ENCODE measurements at places on chromosomes 3 and 15.

- DNase-seq = no peak
Measured at GRCh38 chr3:31253782-31254181, 278.9 kb upstream of the STT3B start.

DNA sequence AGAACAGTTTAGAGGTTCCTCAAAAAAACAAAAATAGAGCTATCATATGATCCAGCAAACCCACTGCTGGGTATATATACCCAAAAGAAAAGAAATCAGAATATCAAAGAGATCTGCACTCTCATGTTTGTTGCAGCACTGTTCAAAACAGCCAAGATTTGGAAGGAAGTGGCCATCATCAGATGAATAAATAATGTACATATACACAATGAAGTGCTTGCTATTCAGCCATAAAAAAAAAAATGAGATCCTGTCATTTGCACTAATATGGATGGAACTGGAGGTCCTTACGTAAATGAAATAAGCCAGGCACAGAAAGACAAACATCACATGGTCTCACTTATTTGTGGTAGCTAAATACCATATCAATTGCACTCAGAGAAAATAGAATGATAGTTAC, 58.4 kb downstream of the SCAPER start:
- DNase-seq = no peak

DNA sequence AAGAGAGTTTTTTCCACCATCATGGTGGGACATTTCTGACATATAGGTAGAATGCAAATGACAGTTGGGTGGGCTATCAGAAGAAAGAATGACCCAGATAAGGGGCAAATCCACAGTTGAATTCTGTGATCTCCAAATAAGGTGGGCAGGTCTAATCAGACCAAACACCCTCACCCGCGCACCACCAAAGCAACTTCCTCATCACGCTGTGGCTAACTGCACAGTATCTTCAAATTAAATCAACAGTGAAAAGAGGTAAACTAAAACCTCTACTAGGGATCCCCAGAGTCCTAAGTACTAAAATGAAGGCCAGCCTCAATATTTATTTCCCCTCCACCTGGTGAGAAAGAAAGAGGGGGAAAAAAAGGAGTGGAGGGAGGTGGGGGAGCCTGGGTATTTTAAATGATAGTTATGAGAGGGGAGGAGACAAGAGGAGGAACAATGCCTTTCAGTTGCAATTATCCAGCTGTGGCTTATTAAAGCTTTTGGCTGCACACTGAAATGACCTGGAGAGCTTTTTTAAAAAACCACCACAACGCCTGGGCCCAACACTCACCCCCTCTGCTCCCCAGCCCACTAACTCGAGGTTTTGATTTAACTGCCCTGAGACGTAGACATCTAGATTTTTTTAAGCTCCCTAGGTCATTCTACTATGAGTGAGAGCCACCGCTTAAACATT, 61.0 kb downstream of the LRIG1 start:
- no peak for DNase-seq

GRCh38 chr3:194078045-194078821, 57.7 kb upstream of the HES1 start:
- DNase-seq = no peak

DNA sequence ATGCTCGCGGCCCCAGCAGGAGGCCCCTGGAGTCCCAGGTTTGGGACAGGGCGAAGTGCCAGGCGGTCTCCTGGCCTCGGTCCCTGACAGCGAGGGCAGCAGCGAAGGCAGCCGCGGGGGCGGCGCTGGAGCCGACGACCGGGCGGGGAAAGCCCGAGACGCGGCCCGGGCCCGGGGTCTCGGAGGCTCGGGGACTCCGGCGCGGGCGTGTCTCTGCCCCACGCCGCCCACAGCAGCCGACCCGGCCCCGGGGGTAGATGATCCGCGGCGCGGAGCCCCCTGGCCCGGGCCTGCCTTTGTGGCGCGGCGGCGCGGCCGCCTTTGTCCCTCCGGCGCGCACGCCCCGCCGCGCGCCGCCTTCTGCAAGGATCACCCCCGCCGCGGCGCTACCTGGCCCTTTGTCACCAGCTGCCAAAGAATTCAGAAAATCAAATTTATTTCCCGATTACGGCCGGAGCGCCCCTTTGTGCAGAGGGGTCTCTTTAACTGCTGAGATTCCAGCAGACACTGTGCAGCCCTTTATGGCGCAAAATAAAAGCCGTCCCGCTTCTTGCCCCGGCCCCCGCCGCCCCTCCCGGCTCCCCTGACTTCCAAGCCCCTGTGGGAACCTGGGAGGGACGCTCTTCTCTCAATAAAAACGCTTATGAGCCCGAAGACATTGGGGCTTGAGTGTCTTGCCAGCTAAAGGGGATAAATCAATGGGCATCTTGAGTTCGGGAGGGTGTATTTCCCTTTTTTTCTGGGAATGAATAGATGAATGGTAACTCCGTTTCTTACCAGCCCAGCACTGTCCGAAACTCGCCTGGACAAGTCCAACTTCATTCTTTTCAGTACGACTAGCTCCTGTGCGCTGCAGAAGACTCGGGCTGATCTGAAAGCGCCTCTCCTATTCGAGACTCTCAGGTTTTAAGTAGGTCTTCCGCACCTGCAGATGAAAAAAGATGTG, 68.4 kb downstream of the HES1 start:
- peak; percentile 42 for DNase-seq

DNA sequence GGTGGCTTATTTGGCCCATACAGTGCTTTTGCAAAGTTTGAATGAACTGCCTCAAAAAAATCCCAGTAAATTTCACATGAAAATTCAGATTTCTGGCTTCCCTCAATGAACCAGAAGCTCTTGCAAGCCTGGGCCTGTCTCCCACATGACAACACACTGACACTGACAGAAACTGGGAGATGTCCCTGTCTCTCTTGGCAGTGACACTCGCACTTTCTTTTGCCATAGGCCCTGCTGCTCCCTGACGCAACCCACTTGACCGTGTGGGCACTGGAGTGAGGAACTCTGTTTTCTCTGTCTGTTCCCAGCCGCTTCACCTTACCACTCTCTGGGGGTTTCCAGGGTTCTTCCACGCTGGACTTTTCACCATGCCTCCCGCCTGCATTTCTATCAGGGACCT, 524.5 kb downstream of the SHQ1 start:
- no peak for DNase-seq

DNA sequence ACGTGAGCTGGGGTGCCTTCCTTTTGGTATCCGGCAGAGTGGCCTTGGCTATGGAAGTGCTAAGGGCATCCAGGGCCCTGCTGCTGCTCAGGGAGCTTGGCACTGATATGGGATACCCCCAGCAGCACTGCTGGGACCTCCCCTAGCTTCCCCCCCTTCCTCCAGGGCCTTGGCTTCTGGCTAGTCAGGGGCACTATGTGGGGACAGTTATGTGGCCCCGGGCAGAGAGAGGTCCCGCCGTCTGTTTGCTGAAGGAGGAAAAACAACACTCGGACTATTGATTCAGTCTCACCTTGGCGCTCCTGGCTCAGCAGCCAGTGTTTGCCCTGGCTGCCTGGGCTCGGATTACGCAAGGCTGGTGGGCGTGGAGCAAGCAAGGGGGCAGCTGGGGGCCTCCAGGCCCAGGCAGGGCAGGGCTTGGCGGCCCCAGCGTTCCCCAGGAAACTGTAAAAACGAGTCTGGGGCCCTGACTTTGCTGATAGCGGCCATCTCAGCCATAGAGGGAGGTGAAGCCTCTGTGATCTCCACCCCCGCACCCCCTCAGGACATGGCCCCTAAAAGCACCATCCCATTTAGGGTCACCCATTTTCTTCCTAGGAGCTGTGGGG, 5.7 kb downstream of the FURIN start:
- no peak for DNase-seq

GRCh38 chr3:123743121-123743520, 141.0 kb downstream of the MYLK start:
- DNase-seq = no peak

GRCh38 chr15:71660501-71660900, 149.9 kb upstream of the NR2E3 start:
- DNase-seq = no peak

- DNase-seq = peak; percentile 5
Measured at GRCh38 chr3:50714946-50715345, 40.2 kb downstream of the DOCK3 start.

DNA sequence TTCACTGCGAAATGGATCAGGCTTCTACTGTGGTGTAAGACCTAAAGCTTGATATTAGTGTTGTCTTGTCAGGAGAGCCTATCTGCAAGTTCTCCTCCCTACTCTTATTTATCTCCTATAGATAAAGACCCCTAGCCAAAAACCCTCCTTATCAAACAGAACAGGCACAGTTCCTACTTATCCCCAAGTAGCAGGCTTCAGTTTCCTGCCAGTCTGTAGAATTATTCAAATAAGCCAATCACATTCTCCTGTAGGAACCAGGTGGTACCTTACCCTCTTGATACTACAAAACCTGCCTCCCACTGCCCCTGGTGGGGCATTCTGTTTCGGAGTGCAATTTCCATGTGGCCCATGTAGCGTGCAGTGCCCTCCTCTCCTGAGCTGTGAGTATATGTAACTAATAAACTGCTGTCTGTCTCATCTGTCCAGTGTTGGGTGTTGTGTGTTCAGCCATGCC, 28.7 kb downstream of the HDGFL3 start:
- peak; percentile 30 for DNase-seq

DNA sequence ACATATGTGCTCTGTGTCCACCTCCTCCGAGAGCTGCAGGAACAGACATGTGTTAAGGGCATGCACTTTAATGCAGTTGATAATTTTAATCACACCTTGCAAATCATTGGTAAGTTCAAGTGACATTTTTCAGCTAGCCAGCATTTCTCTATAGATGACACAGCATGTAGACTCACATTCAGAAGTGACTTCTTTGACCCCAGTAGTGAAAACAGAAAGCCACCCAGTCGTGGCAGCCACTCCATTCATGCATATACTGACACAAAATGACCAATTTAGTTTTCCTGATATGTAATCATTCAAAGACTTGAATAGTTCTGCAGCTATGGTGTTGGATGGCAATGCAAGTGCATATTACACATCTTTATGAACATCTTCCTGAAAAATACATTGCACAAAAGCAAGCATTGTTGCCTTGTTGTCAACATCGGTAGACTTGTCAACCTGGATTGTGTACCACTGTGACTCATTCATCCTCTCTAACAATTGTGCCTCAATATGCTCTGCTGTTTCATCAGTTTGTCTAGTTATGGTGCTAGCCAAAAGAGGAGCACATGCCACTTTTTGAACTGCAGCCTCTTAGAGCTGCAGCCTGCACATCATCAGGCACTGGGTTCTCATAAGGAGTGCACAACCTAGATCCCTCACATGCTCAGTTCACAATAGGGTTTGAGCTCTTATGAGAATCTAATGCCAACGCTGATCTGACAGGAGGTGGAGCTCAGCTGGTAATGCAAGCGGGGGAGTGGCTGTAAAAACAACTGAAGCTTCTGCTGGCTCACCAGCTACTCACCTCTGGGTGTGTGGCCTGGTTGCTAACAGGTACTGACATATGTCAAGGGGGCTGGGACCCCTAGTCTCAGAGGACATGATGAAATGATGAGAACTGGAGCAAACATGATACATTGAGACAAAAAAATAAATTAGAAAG, 622.0 kb downstream of the PYDC2 start:
- no peak for DNase-seq

DNA sequence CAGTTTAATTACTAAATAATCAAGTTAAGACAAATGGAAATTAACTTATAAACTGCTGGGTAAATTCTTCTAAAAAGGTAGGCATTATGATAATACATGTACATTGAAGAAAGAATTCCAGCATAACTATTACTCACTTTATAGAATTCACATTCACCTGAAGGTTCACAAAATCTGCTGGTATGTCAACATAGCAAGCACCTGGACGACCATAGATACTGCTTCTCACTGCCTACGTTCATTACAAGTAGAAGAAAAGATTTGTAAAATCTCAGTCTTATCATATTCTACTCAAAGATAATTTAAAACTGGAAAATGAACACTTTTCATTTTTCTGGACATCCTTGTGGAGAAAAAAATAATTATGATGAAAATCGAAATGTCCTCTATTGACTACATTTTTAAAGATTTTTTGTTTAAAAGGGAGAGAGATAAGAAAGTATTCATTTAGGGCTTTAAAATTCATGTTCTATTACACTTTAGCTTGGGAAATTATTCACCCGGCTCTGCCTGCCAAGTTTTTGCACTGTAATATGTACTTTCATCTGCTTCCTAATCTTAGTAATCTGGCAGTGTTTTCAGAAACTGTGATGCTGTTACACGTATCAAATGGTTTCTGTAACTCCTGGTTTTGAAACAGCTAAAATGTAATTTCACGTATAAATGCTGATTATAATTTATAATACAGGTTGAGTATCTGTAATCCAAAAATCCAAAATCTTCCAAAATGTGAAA, 16.1 kb downstream of the HACL1 start:
- DNase-seq = no peak

DNA sequence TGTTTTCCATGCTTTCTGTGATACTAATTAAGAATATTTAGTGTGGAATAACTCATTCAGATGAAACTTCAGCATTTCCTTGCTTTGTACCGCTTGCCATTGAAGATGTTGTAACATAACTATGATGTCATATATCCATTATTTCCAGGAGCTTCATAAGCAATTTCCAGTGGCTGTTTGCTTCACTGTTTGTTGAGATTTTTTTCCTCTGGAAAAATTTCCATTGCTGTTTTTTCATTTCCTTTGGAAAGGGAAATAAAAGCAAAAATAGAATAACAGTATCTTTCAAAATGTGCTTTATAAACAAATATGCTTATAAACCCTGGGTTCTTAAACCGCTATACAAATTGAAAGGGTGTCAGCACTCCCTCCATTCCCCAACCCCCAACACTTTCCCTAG, 319.6 kb upstream of the SEMA6D start:
- DNase-seq = no peak

DNA sequence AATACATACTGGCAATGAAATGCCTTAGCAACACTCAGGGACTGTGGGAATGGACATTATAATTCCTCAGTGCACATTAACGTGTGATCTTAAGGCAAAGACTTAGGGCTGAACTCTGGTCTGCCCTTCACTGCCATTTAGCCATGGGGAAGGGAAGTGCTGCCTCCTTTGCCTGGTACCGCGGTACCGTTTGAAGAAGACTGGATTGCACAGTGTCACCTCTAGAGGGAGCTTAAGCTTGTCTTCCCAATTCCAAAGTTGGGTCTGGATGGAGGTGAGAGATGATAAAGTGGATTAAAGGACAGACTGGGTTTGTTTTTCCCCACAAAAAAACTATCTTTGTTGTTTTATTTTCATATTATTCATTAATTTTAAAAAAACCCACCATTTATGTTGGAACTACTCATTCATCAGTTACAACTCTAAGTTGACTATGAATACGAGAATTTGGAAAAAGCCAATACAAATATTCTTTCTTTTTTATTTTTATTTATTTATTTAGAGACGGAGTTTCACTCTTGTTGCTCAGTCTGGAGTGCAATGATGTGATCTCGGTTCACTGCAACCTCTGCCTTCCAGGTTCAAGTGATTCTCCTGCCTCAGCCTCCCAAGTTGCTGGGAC, 60.0 kb upstream of the SYN2 start:
- peak; percentile 71 for DNase-seq

- peak; percentile 71 for DNase-seq
Measured at GRCh38 chr3:179148616-179149405, 654 bp downstream of the PIK3CA start.

GRCh38 chr3:144181062-144181461, 209.4 kb downstream of the DIPK2A start:
- no peak for DNase-seq

- no peak for DNase-seq
Measured at GRCh38 chr3:9420850-9421549, 23.6 kb downstream of the SETD5 start.

- DNase-seq = no peak
Measured at GRCh38 chr3:161038725-161039124, 66.4 kb downstream of the B3GALNT1 start.

All from NCI-H524 (cell line).